Neural progenitor cell (in vitro differentiated cells): ENCODE measurements at places on chromosomes 2 and 18. TPM values are rescaled to one million over a fixed set of nuclear protein-coding genes. Genes with fewer than 3 reads are reported as not detected.
A peak's percentile ranks its signal among the peaks of the same experiment; 100 is the strongest.

- peak; percentile 88 for DNase-seq
Measured at GRCh38 chr2:23351388-23352141, 33.4 kb upstream of the KLHL29 start.

DNA sequence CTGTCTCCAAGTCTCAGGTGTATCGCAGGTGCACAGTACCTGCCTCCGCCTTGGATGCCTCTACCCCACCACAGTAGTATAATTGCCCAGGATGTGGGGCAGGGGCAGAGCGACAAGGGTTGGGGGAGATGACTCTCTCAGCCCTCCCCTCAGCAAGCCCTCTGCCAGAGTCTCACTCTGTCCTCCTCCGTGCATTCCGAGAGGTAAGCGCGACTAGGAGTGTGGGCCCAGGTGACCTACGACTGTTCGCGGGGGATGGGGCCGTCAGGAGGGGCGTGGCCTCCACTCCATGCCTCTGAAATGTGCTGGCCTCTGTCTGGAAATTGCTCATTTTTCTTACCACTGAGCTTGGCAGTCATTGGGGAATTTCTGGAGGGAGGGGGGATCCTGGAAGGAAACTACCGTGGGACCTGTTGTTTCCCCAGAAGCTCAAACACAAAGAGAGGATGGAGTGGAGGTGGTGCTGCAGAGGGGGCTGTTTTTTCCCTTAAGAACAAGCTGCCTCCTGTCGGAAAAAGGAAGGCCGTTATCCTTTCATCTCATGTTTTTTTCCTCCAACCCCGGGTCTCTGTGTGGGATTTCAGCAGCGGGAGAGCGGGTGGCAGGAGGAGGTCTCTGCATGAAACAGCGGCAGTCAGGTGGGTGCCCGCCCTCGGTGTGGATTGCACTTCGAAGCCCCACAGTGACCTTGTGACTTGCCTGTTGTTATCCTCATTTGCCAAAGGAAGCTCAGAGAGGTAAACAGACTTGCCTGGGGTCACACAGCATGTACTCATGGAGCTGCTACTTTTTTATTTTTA, 13.0 kb upstream of the RALB start:
- peak; percentile 28 for DNase-seq

DNA sequence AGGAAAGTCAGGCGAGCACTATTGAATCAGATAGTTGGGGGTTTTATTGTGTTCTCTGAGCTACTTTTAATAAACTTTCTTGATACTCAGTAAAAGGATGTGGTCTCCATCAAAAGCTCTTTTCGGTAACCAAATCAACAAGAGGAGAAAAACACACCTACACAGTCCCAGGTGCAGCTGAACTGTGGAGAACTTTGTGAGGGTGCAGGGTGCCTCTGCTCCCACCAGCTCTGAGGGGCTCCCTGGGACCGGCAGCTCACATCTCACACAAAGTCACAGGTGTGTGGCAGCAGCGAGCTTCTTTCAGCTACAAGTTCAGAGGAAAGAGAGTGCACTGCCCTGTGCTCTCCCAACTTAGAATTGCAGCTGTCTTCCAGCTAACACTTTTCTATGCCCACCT, 650.4 kb downstream of the RNF144A start:
- no peak for DNase-seq

- no peak for DNase-seq
Measured at GRCh38 chr18:38572554-38573111, 1007.0 kb upstream of the CELF4 start.

IRS1 gene
- total RNA-seq: 8.4 and 13.0 TPM in 2 replicates
